Progenitor cell of endocrine pancreas (in vitro differentiated cells): ENCODE measurements at places on chromosomes 11 and 22. TPM values are rescaled to one million over a fixed set of nuclear protein-coding genes. Genes with fewer than 3 reads are reported as not detected.

SYCE3 gene
- total RNA-seq, result not detected in 2 replicates

KCNK4 gene
- total RNA-seq, result 0.62 TPM in 1 of 2 replicates, not detected in the other

C11orf65 gene
- total RNA-seq, result 0.42 and 0.67 TPM in 2 replicates

ELF5 gene
- 1.8 and 2.1 TPM in 2 replicates for total RNA-seq

P2RX6 gene
- 0.36 and 0.57 TPM in 2 replicates for total RNA-seq

C11orf42 gene
- not detected in 2 replicates for total RNA-seq

TRMT2A gene
- 78.5 and 86.5 TPM in 2 replicates for total RNA-seq

FLRT1 gene
- total RNA-seq, result 0.17 and 0.24 TPM in 2 replicates

NXPE4 gene
- total RNA-seq, result not detected in 2 replicates

ZC3H12C gene
- 9.6 and 10.5 TPM in 2 replicates for total RNA-seq

ARHGEF17 gene
- total RNA-seq, result 71.4 and 77.0 TPM in 2 replicates

DDI1 gene
- not detected in 2 replicates for total RNA-seq

TENM4 gene
- total RNA-seq, result 105 and 117 TPM in 2 replicates

PLEKHA7 gene
- total RNA-seq, result 77.1 and 78.7 TPM in 2 replicates

CBX7 gene
- 6.0 and 7.7 TPM in 2 replicates for total RNA-seq

GRIA4 gene
- total RNA-seq, result 1.3 and 1.8 TPM in 2 replicates

SEC14L2 gene
- 13.2 and 13.7 TPM in 2 replicates for total RNA-seq

CEND1 gene
- not detected in 2 replicates for total RNA-seq

EXPH5 gene
- 32.8 and 35.0 TPM in 2 replicates for total RNA-seq

CDC42BPG gene
- 20.1 and 21.1 TPM in 2 replicates for total RNA-seq

GALNT18 gene
- total RNA-seq, result 2.1 TPM in 2 replicates

SLC37A2 gene
- 0.51 and 0.62 TPM in 2 replicates for total RNA-seq

KCNQ1OT1 gene
- 18.0 and 18.7 TPM in 2 replicates for total RNA-seq

OR8D1 gene
- total RNA-seq, result not detected in 2 replicates

MS4A6A gene
- not detected in 2 replicates for total RNA-seq

OR51E2 gene
- total RNA-seq, result not detected in 2 replicates

APLNR gene
- 0.12 TPM in 1 of 2 replicates, not detected in the other for total RNA-seq

TIRAP gene
- 12.8 and 14.3 TPM in 2 replicates for total RNA-seq

LMO2 gene
- 0.36 and 0.55 TPM in 2 replicates for total RNA-seq

TP53I11 gene
- 71.8 and 82.8 TPM in 2 replicates for total RNA-seq
